Mesothelial cell of epicardium (in vitro differentiated cells): ENCODE measurements at places on chromosomes 3 and 15.

DNA sequence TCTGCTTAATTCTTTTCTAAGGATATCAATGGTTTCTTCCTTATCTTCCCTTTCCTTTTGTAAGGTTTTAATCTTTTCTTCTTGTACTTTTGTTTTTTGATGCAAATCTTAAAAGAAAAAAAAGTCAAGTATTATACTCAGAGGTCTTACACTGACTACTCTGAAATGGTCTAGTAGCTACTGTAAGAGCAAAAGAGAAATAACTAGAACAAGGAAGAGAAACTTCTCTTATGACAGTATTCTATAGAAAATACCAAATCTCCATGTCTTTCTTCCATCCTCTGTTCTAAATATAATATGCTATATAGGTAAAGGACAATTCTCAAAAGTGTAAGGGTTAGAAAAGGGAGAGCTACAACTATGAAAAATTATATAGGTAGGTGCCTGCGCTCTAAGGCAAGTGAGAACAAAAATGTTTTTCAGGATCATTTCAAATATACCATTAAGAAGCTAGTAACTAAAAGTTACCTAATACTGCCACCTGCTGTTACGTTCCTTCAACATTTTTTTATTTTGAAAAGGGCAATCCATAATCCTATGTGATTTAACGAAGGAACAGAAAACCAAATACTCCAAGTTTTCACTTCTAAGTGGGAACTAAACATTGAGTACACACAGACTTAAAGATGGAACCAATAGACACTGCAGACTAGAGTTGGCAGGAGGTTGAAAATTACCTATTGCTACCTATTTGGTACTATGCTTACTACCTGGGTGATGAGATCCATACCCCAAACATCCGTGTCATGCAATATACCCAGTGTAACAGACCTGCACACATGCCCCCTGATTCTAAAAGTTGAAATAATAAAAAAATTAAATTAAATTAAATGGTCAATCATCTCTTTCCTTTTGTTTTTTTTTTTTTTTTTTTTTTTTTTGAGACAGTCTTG is 36.7 kb downstream of the CIP2A start:
- no peaks in the 10 kb centered on the region for H3K36me3 ChIP-seq
- H3K27ac ChIP-seq: peak overlapping the region; percentile 3
- no peaks in the 10 kb centered on the region for H3K27me3 ChIP-seq
- no peak overlapping the region for H3K4me3 ChIP-seq
- peaks cover 16% of the 10 kb centered on the region for H3K4me1 ChIP-seq

- H3K4me3 ChIP-seq: no peak overlapping the region
- H3K4me1 ChIP-seq: no peaks in the 10 kb centered on the region
- H3K36me3 ChIP-seq: peaks cover under 1% of the 10 kb centered on the region
- peaks cover 5% of the 10 kb centered on the region for H3K27me3 ChIP-seq
- no peak for DNase-seq
- H3K27ac ChIP-seq: no peak overlapping the region
Observed at GRCh38 chr3:14505803-14506500, 34.2 kb downstream of the GRIP2 start.

GRCh38 chr15:63834500-63835210 is 907 bp upstream of the HERC1 start:
- DNase-seq: no peak
- peak overlapping the region; percentile 99 for H3K27ac ChIP-seq
- peak overlapping the region; percentile 95 for H3K4me3 ChIP-seq

DNA sequence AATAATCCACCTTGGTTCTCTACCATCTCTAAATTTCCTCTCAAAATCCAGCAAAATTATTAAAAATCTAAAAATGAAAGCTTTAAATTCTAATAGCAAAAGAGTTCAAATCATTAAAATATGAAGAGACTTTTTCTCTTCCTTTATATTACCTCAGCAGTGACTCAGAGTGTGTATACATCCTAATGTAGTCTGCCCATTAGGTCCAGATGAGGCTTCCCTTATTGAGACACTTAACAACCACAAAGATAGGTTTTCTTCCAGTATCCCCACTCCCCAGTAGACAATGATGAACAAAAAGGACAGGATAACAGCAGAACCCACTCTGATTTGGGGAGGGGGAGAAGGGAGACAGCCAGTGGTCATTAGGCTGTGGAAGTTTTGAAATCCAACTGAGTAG is 61.5 kb upstream of the DCBLD2 start:
- peaks cover 6% of the 10 kb centered on the region for H3K27me3 ChIP-seq
- H3K36me3 ChIP-seq: no peaks in the 10 kb centered on the region
- H3K27ac ChIP-seq: no peak overlapping the region
- DNase-seq: no peak
- peaks cover 4% of the 10 kb centered on the region for H3K4me1 ChIP-seq
- no peak overlapping the region for H3K4me3 ChIP-seq

DNA sequence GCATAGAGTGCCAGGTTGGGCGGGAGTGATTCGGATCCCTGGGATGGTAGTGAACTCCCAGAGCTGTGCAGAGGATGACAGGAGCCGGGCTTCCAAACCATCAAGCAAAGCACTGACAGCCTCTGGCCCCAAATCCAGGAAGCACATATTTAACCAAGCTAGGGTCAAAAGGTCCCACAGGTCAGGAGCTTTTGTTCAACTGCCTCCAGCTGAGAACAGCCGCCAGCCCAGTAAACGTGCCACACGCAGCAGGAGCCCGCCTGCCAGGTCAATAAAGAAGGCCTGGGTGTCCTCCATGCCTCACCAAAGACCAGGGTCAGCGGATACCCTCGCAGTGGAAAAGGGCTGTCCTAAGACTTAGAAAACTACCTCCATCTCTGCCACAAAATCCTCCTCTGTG is 184.7 kb upstream of the LINGO1 start:
- H3K27me3 ChIP-seq: peaks cover 63% of the 10 kb centered on the region
- H3K27ac ChIP-seq: no peak overlapping the region
- H3K4me1 ChIP-seq: peaks cover 2% of the 10 kb centered on the region
- peak overlapping the region; percentile 56 for H3K4me3 ChIP-seq
- DNase-seq: no peak

GRCh38 chr15:31473385-31474058 is 146.9 kb downstream of the KLF13 start:
- H3K36me3 ChIP-seq: no peaks in the 10 kb centered on the region
- no peak overlapping the region for H3K27ac ChIP-seq
- H3K4me1 ChIP-seq: peaks cover 6% of the 10 kb centered on the region
- DNase-seq: peak; percentile 1
- peaks cover 15% of the 10 kb centered on the region for H3K27me3 ChIP-seq

DNA sequence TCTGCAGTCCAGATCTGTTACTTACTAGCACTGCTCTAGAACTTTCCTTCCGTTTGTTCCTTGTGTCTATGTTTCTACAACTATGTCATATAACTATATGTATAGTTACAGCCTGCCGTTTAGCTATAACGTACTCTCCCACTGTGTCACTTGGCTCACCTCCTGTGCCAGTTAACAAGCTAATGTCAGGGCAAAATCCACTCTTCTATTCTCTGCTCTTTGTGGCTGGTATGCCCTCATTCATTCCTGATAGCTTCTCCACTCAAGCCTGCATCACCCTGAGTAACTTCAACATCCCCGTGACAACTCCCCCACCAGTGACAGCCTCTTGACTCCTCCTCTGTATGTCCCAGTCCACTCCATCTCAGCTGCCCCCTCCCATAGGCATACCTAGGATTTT is 229.2 kb downstream of the TJP1 start:
- H3K27me3 ChIP-seq: peaks cover 35% of the 10 kb centered on the region
- H3K4me3 ChIP-seq: no peak overlapping the region
- H3K27ac ChIP-seq: no peak overlapping the region

DNA sequence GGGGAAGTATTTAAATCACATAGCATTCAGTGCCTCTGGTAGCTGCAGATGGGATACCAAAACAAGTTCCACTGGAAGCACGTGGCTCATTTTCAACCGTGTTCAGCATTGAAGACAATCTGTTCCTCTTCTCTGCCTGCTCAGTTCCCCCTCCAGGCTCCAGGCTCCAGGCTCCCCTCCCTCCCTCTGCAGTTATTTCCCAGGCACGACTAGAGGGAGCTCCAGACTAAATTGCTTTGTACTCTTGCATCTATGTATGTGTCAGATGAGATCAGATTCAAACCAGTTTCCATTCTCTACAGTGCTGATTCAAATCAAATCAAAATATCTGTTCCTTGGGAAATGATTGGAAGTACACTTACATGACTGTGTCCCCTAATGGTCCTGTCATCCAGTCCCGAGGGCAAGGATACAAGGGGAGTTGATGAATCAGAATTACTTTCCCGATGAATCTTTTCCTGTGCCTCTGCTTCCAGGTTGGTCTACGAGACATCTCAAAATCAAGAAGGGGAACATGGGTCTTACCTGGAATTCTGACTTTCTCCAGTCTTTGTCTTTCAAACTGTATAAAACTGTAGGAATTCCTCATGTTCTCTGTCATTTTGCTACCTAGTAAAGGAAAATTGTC is 600.5 kb downstream of the EDEM1 start:
- no peaks in the 10 kb centered on the region for H3K36me3 ChIP-seq
- H3K4me3 ChIP-seq: no peak overlapping the region
- peaks cover 1% of the 10 kb centered on the region for H3K27me3 ChIP-seq
- H3K4me1 ChIP-seq: peaks cover 8% of the 10 kb centered on the region
